ENCODE measurements at places on chromosomes 5 and 9.

DNA sequence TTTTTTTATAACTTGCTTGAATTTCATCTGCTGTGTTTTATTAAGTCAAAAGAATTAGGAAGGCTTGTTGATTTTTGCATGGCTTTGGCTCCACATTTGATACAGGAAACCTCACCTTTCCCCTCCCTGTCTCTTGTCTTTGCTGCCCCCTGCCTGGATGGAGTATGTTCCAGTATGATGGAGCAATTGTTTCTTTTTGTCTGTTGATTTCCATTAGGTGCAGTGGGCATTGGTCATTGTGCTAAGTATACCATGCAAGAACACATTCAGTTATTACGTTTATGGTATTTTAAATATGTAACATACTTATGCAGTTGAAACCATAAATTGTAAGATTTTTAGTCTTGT is 19.6 kb downstream of the TJP2 start:
- DNase-seq: no peak

DNA sequence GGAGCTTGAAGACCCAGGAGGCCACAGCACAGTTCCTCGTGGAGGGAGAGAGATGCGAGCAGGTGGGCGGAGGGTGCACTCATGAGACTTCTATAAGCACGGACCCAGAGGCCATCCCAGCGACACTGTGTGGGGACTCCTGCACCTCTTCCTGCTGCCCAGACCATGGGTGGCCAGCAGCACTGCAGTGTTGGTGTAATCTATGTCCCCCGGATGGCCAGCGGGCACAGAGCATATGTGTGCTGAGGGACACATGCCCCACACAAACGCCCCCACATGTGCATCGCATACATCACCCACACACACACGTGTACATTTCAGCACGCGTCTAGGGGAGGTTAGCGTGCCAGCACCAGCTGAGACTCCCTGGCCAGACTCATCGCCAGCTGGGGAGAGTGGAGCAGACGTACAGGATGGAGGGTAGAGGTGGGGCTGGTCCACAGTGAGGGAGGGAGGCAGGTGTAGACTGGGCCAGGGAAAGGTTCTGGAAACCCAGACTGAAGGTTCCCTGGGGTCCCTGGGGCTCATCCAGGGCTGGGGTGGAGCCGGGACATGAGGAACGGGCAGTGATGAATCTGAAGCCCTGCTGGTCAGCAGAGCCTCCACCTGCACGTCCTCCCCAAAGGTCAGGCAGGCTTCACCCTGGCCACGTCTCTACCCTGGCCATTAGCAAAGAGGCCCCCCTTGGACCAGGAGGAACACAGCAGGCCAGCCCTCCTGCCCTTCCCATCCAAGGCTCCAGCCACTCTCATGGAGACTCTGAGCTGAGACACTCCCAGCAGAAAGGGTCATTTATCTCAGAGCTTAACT is 27.6 kb downstream of the ADAMTS2 start:
- no peak for DNase-seq

DNA sequence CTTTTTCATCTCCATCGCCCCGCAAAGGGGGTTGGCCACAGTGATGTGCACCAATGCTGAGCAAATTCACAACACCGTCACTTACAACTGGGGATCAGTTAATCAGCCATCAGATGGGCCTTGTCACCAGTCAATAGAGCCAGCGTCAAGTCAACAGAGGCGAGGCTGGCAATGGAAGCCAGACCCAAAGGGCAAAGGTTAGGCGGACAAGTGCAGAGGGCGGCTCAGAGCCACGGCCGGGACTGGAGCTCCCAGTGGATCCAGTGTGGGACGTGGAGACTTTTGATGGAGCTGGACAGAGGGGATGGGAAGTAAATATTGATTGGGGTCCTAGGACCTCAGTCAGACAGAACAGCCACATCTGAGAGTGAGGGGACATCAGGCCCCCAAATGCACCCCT is 45.7 kb downstream of the DUSP1 start:
- no peak for DNase-seq

DNA sequence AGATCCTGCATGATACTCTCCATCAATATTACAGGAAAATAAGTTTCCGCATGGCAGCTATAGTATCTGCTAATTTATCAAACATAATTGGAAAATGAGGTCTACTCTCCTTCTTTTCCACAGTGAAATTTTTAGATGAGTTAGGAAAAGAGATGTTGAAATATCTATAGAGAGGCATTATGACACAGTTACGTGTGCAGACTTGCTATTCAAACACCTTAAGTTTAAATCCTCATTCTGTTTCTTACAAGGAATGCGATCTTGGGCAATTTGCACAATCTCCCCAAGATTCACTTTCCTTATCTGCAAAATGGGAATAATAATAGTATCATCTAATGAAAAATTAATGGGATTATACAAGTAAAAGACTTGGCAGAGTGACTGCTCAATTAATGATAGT is 91.7 kb upstream of the SLCO6A1 start:
- DNase-seq: no peak

GRCh38 chr9:89596937-89597555 is 7.8 kb upstream of the GADD45G start:
- no peak for DNase-seq

- DNase-seq: peak; percentile 67
These were observed 10.9 kb downstream of the SNCAIP start for GRCh38 chr5:122322801-122323548.

GRCh38 chr5:122141751-122142150 is 12.4 kb downstream of the ZNF474 start:
- no peak for DNase-seq

DNA sequence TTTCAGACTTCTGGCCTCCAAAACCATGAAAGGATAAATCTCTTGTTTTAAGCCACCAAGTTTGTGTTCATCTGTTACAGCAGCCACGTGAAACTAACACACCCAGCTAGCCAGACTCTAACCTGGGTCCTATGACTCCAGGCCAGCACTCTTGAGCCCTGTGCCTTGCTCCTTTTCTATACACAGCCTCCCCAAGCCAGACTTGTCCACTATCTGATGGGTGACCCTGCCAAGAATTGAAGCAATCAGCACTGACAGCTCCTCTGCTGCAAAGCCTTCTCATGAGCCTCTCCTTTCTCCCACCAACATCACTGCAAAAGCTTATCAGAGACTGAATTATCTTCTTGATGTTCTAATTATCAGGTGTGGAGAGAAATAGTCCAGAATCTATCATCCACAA is 41.4 kb downstream of the SIL1 start:
- no peak for DNase-seq

DNA sequence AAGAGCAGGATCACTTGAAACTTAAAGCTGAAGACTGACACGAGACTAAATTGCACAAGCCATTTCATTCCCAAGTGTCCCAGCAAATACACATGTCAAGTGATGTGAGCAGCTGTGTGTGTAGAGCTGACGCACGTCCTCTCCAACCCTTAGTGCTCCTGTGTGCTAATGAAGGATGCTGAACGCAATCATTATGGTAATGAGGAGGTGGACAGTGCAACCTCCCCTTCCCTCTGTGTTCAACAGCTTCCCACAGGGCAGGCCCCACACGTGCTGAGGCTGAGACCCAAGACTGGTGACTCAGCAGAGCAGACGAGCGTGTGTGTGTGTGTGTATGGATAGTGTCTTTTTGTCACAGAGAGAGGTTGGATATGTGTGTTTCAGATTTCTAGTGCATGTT is 702.1 kb downstream of the SEMA5A start:
- DNase-seq: peak; percentile 74

- DNase-seq: no peak
These were observed 273.3 kb downstream of the MAN2A1 start for GRCh38 chr5:109962882-109963603.

GRCh38 chr9:3361116-3361515 is 164.7 kb downstream of the RFX3 start:
- no peak for DNase-seq

DNA sequence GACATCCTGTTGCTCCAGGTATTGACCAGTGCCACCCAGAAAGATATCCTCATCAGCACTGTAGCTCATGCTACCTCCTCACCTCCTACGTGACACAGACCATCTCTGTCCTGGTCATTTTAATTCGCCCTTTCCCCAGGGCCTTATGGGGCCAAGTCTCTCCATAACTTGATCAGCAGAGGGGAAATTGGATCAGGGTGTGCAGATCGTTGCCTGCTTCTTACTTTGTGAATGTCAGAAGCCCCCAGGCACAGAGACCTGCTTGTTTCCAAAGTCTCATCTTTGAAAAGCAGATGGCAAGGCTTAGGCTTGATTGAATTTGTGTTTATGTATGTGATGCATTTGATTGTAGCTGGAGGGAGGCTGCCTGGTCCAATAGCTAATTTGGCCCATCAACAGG is 8.8 kb upstream of the DBH start:
- DNase-seq: no peak
